SW480 (cell line): ENCODE measurements at places on chromosomes 7 and 10.

- no peak for DNase-seq
Measured at GRCh38 chr10:79001082-79001885, 67.5 kb upstream of the ZMIZ1 start.

- DNase-seq = peak; percentile 75
Measured at GRCh38 chr10:103736763-103737162, 118.6 kb downstream of the SH3PXD2A start.

GRCh38 chr7:113892818-113893217 lies 26.0 kb downstream of the PPP1R3A start:
- no peak for DNase-seq

- DNase-seq = no peak
Measured at GRCh38 chr10:109932391-109932790, 9.1 kb upstream of the XPNPEP1 start.

- DNase-seq = no peak
Measured at GRCh38 chr10:107164992-107165391, 486 bp upstream of the SORCS1 start.

DNA sequence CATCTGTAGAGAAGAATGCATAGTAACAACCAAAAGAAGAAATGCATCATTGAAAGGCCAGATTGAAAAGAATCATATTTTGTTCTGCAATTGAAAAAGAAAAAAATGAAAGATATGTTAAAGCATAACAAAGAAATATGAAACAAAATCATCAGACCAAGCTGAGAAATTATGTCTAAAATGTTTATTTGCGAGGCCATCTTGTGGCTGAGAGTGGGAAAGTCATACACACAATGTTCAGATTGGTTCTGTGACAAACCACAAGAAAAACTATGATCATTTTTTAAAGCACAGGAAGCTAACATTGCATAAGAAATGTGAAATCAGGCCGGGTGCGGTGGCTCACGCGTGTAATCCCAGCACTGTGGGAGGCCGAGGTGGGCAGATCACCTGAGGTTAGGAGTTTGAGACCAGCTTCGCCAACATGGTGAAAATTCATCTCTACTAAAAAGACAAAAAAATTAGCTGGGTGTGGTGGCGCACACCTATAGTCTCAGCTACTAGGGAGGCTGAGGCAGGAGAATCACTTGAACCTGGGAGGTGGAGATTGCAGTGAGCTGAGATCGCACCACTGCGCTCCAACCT lies 36.6 kb downstream of the ABCB5 start:
- peak; percentile 18 for DNase-seq

DNA sequence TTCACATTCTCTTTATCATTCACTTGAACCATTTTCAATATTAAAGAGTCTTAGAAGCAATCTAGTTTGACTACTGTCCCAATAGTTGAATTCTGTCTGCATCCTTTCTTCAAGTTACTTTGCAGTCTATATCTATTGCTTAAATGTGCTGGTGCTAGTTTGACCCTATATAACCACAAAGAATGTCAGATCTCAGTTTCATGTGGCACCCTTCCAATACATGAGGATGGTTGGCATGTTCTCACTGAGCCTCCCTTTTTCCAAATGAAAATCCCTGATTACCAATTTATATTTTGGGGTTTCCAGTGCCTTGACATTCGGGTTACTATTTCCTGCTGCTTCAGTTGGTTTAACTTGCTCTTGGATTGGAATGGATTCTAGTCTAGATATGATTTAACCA lies 292.7 kb downstream of the EXOC4 start:
- DNase-seq = no peak

DNA sequence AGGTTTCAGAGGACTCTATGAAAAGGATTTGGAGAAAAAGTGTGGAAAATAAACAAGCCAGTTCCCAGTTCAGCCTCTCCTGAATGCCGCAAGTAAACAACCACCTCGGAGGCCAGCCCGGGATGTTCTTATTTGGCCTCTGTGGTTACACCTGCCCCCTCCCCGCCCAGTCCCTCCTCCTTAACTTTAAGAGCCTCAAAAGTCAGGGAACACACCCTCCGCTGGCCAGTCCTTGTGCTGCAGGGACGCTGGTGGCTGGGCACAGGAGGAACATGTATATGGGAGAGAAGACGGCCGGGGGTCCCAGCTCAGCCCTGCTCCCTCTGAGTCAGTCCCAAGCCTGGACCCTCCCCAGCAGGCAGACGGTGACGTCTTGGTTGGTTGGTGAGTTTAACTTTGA lies 6.1 kb downstream of the CHST3 start:
- peak; percentile 41 for DNase-seq

GRCh38 chr7:39547336-39547735 lies 18.9 kb upstream of the YAE1 start:
- no peak for DNase-seq

DNA sequence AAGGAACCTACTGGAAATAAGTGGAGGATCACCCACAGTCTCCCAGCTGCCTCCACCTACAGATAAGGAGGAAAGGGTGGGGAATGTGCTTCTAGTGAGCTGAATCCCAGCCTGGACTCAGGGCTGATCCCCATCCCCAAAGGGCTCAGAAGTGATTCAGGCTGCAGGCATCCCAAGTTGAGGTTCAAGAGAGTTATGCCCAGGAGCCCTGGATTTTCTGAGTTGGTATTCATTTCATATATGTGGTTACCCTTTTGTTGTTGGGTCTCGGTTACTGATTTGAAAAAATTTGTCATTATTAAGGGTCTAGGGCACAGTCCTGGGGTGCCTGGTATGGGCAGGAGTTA lies 30.0 kb upstream of the SRGN start:
- DNase-seq = no peak

GRCh38 chr10:48253970-48254657 lies 20.4 kb downstream of the FRMPD2 start:
- DNase-seq = peak; percentile 52
